ENCODE measurements at places on chromosomes 13 and 19. TPM values are rescaled to one million over a fixed set of nuclear protein-coding genes. Genes with fewer than 3 reads are reported as not detected.

GRCh38 chr13:39038569-39039030, 344 bp downstream of the NHLRC3 start:
- peak overlapping the region; percentile 90 for H3K4me3 ChIP-seq
- H3K27ac ChIP-seq, result peak overlapping the region; percentile 41
- H3K27me3 ChIP-seq, result no peaks in the 10 kb centered on the region
- peaks cover 16% of the 10 kb centered on the region for H3K36me3 ChIP-seq
- peaks cover 21% of the 10 kb centered on the region for H3K4me1 ChIP-seq
- DNase-seq, result no peak

DNA sequence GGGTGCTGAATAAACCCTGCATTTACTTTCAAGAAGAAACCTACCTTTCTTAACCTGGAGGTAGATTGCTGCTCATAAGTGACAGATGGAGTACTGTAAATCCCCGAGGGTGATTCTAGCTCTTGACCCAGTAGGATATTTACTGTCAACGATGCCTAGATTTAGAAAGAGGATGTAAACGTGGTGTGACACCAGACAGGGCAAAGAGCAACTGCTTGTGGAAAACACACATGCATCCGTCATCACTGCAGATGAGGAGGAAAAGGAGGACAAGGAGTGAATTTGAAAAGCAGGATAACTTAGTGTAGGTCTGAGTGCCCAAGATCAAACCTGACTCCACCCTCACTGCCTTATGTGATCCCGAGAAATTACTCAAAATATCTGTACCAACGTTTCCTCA, 9.8 kb upstream of the CLN5 start:
- H3K27ac ChIP-seq, result no peak overlapping the region
- H3K36me3 ChIP-seq, result no peaks in the 10 kb centered on the region
- no peaks in the 10 kb centered on the region for H3K4me1 ChIP-seq
- no peak for DNase-seq

ZNF628 gene
- 19.3 TPM for total RNA-seq

CD79A gene
- 0.33 TPM for total RNA-seq

ECSIT gene
- total RNA-seq, result 42.4 TPM

SULT2A1 gene
- not detected for total RNA-seq

DNA sequence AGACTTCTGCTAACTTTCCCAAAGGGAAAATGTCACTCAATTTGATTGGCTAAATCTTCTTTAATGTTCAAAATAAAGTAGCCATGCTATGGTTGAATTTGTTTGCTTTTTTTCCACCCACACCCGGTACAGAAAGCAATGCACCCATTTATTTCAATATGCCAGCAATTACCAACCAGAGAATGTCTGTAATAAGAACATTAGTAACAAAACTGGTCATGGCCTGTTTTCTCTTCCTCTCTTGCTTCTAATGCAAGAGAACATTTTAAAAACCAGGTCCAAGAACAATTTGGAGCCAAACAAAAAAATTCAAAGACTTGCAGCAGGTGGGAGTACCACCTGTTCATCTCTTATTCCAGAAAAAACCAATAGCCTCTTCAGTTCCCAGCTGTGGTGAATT, 1108.8 kb upstream of the PCDH20 start:
- H3K36me3 ChIP-seq, result no peaks in the 10 kb centered on the region
- H3K27ac ChIP-seq, result no peak overlapping the region
- no peaks in the 10 kb centered on the region for H3K4me1 ChIP-seq
- no peaks in the 10 kb centered on the region for H3K27me3 ChIP-seq
- H3K4me3 ChIP-seq, result no peak overlapping the region

DNA sequence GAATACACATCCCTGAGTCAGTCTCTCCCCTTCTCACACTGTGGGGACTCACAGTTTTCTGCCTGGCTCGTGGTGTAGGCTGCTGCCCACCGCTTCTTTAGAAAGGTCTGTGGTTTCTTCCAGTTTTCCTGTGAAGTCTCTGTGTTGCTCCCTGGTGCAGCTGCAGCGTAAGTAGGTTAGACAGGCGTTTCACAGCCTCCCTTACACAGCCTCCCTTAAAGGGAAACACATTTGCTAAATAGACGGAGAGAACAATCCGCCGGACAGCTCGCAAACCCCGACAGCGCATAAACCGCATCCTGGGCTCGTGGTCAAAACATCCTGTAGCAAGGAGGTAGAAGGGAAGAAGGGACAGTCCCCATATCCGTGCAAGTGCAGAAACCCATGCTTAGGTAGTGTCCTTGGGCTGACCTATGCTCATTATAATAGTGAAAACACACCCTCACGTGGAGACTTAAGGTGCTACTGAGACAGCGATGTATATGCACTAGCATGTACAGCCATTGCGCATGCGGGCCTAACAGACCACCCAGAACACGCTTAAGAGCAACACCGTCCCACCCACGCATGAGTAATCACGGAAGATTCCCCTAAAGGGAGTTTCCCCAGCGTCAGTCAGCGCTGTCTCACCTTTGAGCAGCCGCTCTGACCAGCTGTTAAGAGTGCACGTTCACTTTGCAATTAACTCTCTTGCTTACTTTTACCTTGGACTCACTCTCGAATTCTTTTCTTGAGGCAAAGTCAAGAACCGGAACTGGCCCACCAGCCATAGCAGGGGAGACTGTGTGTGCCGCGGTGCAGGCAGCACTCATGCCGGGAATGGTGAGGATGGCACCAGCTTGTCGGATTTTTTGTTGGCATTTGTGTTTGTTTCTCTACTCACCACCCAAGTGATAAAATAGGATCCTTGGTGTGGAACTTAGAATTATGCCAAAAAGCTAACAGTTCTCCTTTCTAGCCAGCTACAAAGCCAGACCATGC, 16.6 kb downstream of the SIGLEC8 start:
- H3K4me3 ChIP-seq, result no peak overlapping the region
- no peak overlapping the region for H3K27ac ChIP-seq
- peaks cover 81% of the 10 kb centered on the region for H3K27me3 ChIP-seq
- no peaks in the 10 kb centered on the region for H3K36me3 ChIP-seq

- no peak for DNase-seq
- H3K4me1 ChIP-seq, result no peaks in the 10 kb centered on the region
- no peak overlapping the region for H3K27ac ChIP-seq
- H3K27me3 ChIP-seq, result no peaks in the 10 kb centered on the region
Observed at GRCh38 chr13:74645586-74645985, 511.4 kb upstream of the KLF12 start.

BCL2L12 gene
- 80.3 TPM for total RNA-seq

DNA sequence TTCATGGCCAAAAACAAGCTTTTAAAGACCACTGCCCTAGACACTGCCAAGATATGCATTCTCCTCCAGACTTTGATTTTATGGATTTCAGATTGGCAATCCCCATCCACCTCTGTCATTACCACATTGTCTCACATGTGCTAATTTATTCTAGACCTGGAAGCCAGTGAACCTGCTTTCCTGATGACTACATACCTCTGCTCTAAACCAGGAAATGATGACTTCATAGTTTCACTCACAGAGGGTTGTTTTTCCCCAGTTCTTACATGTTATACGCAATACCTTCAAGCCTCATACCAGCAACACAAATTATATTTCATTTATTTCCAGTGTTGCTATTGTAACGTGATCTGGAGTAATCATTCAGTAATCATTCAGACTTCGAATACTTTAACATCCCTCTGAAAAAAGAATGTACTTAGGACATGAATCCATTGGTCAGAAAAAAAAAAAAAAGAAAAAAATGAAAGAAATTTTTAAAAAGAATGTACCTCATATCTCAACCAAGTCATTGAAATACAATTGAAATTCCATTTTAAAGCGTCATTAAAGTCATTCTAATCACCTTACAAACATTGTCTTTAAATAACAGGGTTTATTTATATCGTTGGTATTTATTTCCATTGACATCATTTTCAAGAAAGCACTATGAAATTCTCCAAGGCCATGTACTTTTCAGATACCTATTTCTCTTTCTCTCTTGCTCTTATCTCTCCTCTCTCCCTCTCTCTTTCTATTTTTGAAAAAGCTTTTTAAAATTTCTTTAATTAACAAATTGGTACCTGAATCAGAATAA, 33.4 kb upstream of the KLF5 start:
- H3K36me3 ChIP-seq, result no peaks in the 10 kb centered on the region
- no peaks in the 10 kb centered on the region for H3K27me3 ChIP-seq
- no peaks in the 10 kb centered on the region for H3K4me1 ChIP-seq
- DNase-seq, result peak; percentile 78

TMEM190 gene
- not detected for total RNA-seq

DNAJC15 gene
- total RNA-seq, result 14.8 TPM

DNA sequence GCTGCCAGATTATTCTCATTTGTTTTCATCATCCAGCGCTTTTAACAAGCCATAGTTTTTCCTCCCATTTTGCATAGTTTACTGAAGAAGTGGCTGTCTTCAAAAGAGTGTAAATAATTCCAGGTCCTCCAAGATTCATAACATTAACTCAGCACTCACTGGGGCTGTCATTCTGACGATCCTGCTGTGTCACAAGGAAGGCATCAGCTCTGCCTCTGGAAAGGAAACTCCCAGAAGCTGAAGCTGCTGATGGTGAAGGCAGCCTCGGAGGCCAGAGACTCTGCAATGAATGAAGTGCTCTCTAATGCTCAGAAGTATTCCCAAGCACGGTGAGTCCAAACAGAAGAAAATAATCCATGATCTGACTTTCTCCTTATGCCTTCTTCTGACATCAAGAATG, 60.0 kb downstream of the FLT1 start:
- peaks cover 99% of the 10 kb centered on the region for H3K27me3 ChIP-seq
- H3K4me3 ChIP-seq, result no peak overlapping the region
- DNase-seq, result no peak
- no peaks in the 10 kb centered on the region for H3K36me3 ChIP-seq
- no peak overlapping the region for H3K27ac ChIP-seq

DNA sequence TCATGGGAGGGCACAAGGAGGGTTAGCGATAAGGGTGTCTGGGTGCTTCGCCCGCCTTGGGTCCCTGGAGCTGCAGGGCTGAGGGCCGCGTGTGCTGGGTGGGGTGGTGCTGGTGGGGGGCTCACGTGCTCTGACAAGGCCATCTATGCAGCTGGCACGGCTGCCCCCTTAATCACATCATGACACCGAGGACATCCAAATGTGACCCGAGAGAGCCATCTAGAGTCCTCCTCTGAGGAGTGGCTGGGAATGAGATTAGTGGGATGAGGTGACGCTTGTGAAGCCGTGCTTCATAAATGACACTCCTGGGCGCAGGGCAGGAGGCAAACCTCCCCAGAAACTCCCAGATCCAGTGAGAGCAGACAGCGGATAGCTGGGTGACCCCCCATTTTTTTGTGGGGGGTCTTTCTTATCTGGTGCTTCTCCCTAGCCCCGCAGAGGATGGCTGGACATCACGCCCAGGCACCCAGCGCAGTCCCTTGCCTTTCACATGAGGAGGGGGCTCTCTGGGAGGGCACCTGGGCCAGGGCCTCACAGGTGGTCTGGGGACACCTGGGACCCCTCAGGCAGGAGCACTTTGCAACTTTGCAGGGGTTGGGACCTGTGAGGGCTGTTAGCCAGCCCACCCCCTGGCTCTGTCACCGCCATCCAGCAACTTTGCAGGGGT, 6.6 kb downstream of the FZR1 start:
- H3K4me1 ChIP-seq, result 0 out of 2 replicates have a peak, but pooled peaks cover 1% of the 10 kb centered on the region
- H3K27ac ChIP-seq, result no peak overlapping the region
- H3K4me3 ChIP-seq, result no peak overlapping the region
- no peaks in the 10 kb centered on the region for H3K27me3 ChIP-seq
- DNase-seq, result no peak

- H3K4me3 ChIP-seq, result no peak overlapping the region
- no peak for DNase-seq
- no peaks in the 10 kb centered on the region for H3K4me1 ChIP-seq
- no peaks in the 10 kb centered on the region for H3K27me3 ChIP-seq
- H3K27ac ChIP-seq, result no peak overlapping the region
Observed at GRCh38 chr19:5607318-5608275, 15.0 kb downstream of the SAFB2 start.

Data from PC-9 (cell line).